Naive thymus-derived CD4-positive, alpha-beta T cell (primary cell): ENCODE measurements at places on chromosomes 4 and X. TPM values are rescaled to one million over a fixed set of nuclear protein-coding genes. Genes with fewer than 3 reads are reported as not detected.
A peak's percentile ranks its signal among the peaks of the same experiment; 100 is the strongest.

The BMP2K gene
- total RNA-seq = 25.6 TPM

The SLC9B1 gene
- total RNA-seq = 3.9 TPM

The GPR78 gene
- 0.05 TPM in 1 of 2 replicates, not detected in the other for total RNA-seq

The VAMP7 gene
- total RNA-seq = 18.5 TPM

GRCh38 chr4:73034896-73035295 is 34.6 kb downstream of the COX18 start:
- no peak for DNase-seq
- no peak overlapping the region for H3K4me3 ChIP-seq
- no peak overlapping the region for H3K27ac ChIP-seq
- no peaks in the 10 kb centered on the region for H3K36me3 ChIP-seq
- H3K27me3 ChIP-seq = no peaks in the 10 kb centered on the region

DNA sequence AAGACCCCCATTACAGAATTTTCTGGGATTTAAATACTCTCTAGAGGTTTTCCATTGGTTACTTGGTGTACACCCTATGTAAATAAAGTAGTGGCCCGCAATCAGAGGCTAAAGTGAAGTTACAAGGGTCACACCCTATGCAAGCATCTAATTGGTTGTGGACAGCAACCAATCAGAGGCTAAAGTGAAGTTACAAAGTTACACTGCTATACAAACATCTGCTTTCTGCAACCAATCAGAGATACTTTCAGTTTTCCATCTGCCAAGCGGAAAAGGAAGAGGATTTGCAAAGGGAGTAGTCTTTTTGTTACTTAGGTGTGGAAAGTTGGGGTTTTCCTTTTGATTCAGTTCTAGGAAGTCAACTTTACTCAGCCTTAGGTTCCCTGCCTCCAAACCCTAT is 2.0 kb upstream of the ATRX start:
- peak; percentile 57 for DNase-seq
- no peaks in the 10 kb centered on the region for H3K27me3 ChIP-seq
- peak overlapping the region; percentile 63 for H3K27ac ChIP-seq
- H3K36me3 ChIP-seq = no peaks in the 10 kb centered on the region

DNA sequence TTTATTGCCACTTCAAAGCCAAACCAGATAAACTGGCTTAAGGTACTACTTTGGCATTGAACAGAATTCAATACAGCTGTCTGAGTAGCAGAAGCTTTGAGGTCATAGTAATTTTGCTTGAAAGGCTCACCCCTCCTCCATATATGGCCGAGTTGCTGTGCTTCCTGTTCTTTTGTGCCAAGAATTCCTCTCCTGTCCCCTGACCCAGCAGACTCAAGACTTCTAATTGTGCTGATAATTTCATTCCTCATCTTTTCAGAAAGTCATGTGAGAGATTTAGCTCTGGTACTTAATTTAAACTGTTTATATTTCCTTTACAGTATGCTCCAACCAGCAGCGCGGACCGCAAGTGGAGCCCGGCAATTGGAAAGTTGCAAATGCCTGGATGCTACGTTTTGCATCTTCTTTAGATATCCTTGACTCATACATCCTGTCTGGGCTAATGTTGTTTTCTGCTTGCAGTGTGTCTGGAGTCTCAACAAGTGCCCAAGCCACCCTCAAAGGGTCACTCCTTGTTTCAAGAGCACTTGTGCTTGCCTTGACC is 373.4 kb downstream of the PDGFC start:
- no peak for DNase-seq
- H3K27me3 ChIP-seq = no peaks in the 10 kb centered on the region
- no peaks in the 10 kb centered on the region for H3K4me1 ChIP-seq
- no peak overlapping the region for H3K27ac ChIP-seq

DNA sequence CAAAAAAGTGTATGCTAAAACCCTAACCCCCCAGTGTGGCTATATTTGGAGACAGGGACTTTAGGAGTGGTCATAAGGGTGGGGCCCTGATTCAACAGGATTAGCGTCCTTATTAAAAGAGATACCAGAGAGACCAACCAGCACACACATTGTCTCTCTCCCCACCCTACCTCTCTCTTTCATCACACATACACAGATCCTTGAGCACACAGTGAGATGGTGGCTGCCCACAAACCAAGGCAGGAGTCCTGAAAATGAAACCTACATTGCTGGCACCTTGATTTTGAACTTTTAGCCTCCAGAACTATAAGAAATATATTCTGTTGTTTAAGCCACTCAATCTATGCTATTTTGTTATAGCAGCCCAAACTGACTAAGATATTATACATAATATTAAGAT is 224.2 kb downstream of the KDR start:
- H3K27me3 ChIP-seq = no peaks in the 10 kb centered on the region
- H3K4me1 ChIP-seq = no peaks in the 10 kb centered on the region
- H3K27ac ChIP-seq = no peak overlapping the region
- no peak for DNase-seq
- H3K36me3 ChIP-seq = no peaks in the 10 kb centered on the region

DNA sequence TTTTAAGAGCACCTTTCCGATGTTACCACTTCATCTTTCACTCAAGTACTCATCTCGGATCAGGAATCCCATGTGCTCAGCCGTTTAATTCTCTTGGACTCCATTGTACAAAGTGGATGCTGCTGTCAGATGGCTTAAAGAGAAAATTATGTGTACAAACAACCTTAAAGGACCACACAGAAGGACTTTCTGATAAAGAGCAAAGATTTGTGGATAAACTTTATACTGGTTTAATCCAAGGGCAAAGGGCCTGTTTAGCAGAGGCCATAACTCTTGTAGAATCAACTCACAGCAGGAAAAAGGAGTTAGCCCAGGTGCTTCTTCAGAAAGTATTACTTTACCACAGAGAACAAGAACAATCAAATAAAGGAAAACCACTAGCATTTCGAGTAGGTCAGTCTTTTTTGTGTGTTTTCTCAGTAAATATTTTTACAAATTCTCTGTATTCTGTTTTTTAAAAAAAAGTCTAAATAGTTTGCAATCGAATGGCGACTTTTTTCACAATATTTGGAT is 20.1 kb downstream of the MMAA start:
- no peaks in the 10 kb centered on the region for H3K27me3 ChIP-seq
- no peak for DNase-seq
- H3K4me1 ChIP-seq = no peaks in the 10 kb centered on the region
- no peaks in the 10 kb centered on the region for H3K36me3 ChIP-seq
- H3K4me3 ChIP-seq = no peak overlapping the region

- H3K4me3 ChIP-seq = no peak overlapping the region
- H3K27ac ChIP-seq = no peak overlapping the region
- H3K36me3 ChIP-seq = no peaks in the 10 kb centered on the region
- H3K27me3 ChIP-seq = no peaks in the 10 kb centered on the region
- DNase-seq = no peak
- H3K4me1 ChIP-seq = no peaks in the 10 kb centered on the region
These were observed 34.0 kb upstream of the AMOT start for GRCh38 chrX:112874614-112875013.

DNA sequence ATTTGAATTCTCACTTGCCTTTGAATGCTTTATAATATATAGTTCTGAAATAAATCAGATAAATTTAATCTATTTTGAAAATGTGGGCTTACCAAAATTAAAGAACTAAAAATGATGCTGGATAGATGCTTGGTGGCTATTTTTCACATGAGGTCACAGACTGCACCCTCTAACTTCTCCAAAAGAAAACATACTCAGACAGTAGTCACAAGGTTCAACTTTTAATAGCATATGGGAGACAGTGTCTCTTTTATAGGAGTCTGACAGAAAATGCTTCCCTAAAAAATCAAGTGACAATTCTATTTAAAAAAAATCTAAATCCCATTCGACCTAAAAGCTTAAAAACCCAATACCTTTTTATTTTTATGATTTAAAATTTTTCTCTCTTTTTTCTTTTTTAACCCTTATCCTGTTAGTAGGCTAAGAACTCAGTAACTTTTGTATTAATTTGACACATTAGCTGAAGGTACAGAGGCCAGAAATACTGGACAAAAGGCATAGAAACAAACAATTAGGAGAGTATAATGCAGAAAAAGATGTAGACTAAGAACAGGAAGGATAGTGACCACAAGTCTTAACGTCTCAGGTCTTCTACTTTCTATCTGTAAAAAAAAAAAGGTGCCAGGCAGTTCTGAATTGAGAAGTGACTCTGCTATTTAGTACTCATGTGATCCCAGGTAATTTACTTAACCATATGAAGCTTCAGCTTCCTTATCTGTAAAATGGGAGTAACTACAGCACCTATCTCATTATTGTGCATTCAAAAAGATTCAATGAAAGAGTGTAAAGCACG is 7.6 kb downstream of the TIGD4 start:
- no peaks in the 10 kb centered on the region for H3K4me1 ChIP-seq
- no peaks in the 10 kb centered on the region for H3K36me3 ChIP-seq

GRCh38 chr4:836750-837301 is 10.9 kb upstream of the CPLX1 start:
- no peak for DNase-seq
- no peak overlapping the region for H3K27ac ChIP-seq
- H3K4me3 ChIP-seq = no peak overlapping the region
- no peaks in the 10 kb centered on the region for H3K4me1 ChIP-seq
- no peaks in the 10 kb centered on the region for H3K27me3 ChIP-seq

DNA sequence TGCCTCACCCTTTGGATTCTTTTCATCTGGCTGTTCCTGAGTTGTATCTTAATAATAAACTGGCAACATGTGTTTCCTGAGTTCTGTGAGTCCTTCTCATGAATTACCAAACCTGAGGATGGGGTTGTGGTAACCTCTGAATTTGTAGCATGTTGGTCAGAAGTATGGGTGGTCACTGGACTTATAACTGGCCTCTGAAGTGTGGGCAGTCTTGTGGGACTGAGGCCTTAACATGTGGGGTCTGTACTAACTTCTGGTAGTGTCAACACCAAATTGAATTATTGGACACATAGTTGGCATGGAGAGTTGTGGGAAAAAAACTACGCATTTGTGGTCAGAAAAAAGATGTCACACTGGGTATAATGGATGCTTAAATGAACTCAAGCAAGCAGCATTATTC is 45.0 kb upstream of the TNIP3 start:
- no peak overlapping the region for H3K4me3 ChIP-seq
- no peaks in the 10 kb centered on the region for H3K27me3 ChIP-seq
- no peaks in the 10 kb centered on the region for H3K36me3 ChIP-seq
- H3K4me1 ChIP-seq = no peaks in the 10 kb centered on the region

DNA sequence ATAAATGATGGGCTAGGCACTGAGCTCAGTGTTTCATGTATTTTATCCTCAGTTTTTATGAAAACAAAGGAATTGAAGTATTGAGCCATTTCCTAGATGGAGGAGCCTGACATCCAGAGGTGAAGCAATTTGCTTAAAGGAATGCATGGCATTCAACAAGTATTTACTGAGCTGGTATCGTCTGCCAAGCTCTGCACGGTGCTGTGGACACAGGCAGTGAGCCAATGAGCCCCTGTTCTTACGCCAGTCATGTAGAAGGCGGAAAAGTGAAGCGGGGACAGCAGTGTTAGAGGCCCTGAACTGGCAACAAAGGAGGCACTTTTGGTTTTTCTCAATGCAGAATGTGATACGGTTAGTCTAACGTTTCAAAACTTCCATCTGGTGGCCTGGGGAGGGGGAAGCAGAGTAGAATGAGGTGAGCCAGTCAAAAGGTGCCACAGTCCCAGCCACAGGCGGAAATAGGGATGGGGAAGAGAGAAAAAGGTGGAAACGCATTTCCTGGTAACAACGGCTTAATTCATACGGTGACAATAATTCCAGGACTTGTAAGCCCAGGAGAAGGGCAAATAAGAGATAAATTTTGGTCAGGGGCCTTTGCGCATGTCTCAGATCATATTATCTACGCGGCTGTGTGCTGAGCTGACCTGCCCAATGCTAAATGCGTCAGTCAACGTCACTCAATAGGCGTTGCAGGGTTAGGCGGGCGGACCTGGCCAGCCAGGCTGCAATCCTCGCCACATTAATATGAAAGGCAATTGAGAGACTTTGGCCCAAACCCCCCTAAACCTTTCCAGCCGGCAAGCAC is 133.9 kb downstream of the AFAP1 start:
- no peak overlapping the region for H3K4me3 ChIP-seq
- H3K36me3 ChIP-seq = peaks cover 17% of the 10 kb centered on the region
- no peaks in the 10 kb centered on the region for H3K4me1 ChIP-seq

DNA sequence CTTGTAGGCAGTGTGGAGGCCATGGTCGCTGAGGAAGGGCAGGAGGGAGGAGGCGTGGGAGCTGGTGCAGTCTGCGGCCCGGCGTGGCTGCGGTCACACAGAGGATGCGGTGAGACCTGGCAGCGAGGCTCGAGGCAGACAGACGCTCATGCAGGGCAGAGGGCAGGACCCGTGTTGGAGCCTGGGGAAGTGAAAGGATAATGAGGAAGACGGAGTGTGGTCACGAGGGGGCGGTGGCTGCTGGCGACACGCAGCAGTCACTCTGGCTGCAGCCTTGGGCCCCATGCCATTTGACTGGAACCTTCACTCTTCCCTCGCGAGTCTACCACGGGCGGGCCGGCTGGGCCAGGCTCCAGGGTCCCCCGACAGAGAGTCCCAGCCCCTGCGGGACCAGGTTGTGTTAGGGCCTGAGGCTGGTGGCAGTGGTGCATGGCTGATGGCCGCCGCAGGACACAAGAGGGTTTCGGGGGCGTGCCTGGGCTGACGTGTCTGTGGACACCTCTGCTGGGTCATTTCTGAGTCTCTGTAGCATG is 68.8 kb upstream of the HGFAC start:
- no peak overlapping the region for H3K27ac ChIP-seq
- H3K4me3 ChIP-seq = no peak overlapping the region
- H3K27me3 ChIP-seq = no peaks in the 10 kb centered on the region
- H3K36me3 ChIP-seq = no peaks in the 10 kb centered on the region
- H3K4me1 ChIP-seq = peaks cover 36% of the 10 kb centered on the region

DNA sequence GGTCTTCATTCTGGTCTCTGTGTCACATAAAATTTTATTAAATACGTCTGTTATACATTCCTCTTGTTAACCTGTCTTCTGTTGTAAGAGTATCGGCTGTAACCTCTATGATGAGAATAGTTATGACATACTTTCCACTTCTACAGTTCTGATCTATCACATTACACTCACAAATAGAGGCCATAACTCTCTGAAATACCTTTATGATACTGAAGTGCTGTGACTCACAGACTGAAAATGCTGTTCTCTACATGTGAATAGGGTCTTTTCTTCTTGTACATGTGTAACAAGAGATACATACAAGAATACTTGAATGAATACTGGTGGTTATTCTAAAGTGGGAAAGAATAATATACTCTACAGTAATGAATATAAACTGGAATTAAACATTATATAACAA is 1047.6 kb downstream of the TECRL start:
- H3K27ac ChIP-seq = no peak overlapping the region
- no peaks in the 10 kb centered on the region for H3K4me1 ChIP-seq
- no peaks in the 10 kb centered on the region for H3K27me3 ChIP-seq
- H3K36me3 ChIP-seq = no peaks in the 10 kb centered on the region
- H3K4me3 ChIP-seq = no peak overlapping the region

DNA sequence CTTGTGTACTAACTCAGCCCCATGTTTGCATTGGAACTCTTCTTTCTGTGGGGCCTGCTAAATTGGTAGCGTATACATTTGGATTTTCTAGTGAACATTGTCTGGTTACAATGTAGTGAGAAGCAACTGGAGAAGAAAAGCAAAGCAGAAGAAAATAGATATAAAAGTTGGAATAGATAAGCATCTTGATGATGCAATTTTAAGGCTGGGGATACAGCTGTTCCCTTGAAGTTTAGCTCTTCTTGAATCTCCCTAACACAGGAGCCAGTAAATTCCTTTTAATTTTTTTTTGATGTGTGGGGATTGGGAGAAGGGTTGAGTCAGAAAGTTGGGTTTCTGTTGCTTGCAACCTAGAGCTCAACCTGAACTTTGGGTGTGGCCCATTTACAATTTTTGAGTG is 308.1 kb downstream of the STIM2 start:
- H3K4me3 ChIP-seq = no peak overlapping the region
- no peaks in the 10 kb centered on the region for H3K4me1 ChIP-seq
- no peak overlapping the region for H3K27ac ChIP-seq
- H3K27me3 ChIP-seq = no peaks in the 10 kb centered on the region

GRCh38 chr4:111649308-111649707 is 495.9 kb upstream of the FAM241A start:
- no peaks in the 10 kb centered on the region for H3K4me1 ChIP-seq
- no peaks in the 10 kb centered on the region for H3K36me3 ChIP-seq
- no peak overlapping the region for H3K4me3 ChIP-seq
- no peak overlapping the region for H3K27ac ChIP-seq
- H3K27me3 ChIP-seq = no peaks in the 10 kb centered on the region
- DNase-seq = no peak
